Stimulated activated CD4-positive, alpha-beta T cell treated with anti-CD3 and anti-CD28 coated beads, Interleukin-1b, Interleukin-23, amount 100 ng/mL, for 4 hours (primary cell): ENCODE measurements at places on chromosomes 1 and 21.

DNA sequence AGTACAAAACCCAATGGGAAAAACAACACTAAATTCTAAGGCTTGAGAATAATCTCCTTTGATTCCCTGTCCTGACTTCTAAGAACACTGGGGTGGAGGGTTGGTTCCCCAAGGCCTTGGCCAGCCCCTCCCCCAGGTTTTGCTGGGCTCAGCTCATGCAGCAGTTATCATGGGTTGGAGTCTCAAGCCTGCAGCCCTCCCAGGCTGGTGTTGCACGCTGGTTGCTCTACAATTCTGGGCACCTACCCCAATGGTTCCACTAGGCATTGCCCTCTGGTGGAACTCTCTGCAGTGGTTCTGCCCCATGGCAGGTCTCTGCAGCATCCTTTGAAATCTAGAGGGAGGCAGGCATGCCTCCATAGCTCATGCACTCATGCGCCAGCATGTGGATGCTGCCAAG, 184.4 kb upstream of the PALMD start:
- DNase-seq = no peak

DNA sequence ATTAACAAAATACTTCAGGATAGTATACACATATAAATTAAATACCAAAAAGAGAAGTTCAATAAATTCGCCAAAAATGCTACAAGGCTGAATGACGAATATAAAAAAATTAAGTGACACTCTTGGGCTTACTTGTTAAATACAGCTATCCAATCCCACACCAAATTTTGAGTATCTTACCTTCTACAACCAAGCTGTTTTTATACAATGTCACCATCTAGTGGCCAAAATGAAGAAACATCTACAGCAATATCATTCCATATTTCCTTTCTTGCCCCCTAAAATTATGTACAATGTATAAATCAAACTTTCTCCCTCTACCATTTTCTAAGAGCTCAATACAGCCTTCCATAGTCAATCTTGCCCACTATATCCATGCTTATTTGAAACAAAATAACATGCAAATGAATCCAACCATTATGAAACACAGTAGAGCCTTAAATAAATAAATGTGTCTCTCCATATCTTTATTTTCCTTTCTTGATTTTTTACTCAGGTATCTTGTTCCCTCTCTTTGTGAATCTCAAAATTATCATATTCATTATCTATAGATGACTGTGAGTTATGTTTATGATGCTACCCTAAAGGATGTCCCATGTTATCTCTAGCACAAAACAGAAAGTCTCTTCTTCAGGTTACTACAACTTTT, 86.3 kb downstream of the ACBD6 start:
- DNase-seq = no peak

DNA sequence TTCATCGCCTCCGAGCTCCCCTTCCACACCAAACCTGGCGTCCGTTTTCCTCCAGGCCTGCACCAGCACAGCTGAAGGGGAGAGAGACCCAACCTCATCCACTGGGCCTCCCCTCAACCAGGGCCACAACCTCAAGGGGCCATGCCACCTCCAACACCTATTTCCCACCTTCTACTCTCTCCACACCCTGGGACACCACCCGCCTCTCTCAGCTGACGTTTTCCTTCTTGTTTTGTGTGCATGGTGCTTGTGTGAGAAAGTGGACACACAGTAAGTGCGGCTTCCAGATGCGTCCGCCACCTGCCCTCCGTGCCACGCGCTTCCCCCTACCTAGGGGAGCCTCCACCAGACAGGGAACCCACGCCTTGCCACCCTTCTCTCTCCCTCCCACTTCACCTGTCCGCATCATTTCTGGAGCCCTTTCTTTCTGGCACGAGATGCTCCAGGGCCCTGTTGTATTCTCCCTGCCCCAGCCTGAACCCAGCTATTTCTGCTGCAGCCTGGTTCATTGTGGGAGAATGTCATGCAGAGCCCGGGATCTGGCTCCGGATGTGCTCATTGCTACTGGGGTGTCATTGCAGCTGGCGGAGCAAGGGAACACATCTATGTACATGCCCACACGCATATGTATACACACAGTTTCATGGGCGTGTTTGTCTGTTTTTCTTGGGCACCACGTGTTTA, 1.3 kb upstream of the GNB1 start:
- DNase-seq = no peak

- DNase-seq = no peak
Measured at GRCh38 chr1:206516728-206516990, 9.3 kb downstream of the RASSF5 start.

DNA sequence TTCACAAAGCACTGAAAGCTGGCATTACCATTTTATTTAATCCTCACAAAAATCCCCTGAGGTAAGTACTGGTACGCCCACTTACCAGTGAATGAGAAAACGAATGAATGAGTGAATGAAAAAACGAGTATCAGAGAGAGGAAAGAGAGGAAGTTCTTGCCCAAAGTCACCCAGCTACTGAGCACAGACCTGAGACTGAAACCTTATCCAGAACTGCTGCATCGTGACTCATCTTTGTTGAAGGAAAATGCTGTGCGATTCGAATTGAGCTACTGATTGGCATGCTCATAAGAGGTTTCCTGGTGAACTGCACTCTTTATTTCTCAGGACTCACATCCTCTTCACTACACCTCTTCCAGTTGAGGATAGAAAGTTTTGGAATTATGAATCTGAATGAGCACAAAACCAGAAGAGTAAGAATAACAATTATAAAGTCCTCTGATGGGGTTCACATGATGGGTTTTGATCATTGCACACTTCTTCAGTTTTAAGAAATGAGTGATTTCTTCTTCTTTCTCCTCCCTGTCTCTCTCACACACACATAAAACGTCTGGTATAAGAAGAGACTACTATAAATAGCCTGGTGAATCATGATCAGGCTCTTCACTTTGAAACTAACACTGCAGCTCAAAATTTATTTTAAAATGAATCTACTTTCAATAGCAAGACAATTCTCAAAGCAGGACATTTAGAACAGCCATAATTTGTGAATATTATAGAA, 32.1 kb downstream of the IL12RB2 start:
- DNase-seq = no peak

DNA sequence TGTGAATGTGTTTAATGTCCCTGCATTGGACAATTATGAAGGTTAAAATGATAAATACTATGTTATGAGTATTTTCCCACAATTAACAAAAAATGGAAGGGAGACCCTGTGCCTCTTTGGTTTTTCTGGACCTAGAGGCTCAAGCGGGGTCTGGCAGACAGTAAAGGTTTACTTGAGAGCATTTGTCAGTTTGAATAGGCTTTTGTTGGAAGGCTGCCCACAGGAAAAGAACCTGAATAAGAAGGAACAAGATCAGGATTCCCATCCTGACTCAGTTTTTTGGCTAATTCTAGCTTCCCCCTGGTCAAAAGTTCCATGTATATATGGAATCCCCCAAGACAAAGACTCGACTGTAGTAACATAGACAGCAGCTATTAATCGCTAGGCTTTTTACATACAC, 150.9 kb upstream of the JUN start:
- DNase-seq = no peak

DNA sequence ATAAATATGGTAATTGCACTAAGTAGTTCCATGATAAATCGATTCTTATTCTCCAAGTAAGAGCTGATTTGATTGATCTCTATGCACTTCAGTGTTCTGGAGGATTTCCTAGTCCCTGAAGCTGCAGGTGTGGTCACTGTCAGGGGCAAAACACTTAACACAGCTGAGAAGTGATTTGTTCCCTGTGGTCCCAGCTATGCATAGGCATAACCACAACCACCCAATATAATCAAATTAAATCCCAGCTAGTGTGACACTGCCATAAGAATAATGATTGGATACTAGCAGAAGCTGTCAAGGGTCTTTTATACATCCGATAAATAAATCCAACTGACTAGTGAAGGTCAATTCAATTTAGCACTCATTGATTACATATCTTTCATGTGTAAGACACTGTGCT, 60.1 kb downstream of the PTGER3 start:
- DNase-seq = no peak

DNA sequence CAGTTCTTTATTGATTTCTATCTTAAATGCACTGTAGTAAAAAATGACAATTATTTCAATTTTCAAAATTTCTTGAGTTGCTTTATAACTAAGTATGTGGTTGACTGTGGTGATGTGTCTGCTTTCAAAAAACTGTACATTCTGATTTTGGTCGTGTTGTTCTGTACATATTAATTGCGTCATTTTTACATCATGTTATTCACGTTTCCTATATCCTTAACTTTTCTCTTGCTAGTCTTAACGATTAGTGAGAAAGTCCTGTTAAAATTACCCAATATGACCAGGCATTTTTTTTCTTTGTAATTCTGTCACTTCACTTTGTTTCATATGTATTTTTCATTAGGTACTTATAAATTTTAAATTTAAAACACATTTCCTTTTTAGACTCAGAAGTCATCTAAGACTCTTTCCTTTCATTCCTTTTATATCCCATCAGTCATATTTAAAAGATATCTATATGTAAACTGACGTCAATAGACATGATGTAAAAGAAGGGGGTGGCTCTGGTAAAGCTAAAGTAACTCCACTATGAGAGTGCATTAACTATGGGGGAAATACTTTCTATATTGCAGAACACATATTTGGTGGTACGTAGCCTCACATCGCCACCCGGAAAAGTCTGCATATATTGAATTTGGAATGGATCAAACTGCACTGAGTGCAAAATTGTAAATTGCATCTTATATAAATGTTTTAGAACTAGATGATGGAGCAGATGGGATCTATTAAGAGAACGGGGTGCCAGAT, 1.1 kb upstream of the COA6 start:
- DNase-seq = no peak

DNA sequence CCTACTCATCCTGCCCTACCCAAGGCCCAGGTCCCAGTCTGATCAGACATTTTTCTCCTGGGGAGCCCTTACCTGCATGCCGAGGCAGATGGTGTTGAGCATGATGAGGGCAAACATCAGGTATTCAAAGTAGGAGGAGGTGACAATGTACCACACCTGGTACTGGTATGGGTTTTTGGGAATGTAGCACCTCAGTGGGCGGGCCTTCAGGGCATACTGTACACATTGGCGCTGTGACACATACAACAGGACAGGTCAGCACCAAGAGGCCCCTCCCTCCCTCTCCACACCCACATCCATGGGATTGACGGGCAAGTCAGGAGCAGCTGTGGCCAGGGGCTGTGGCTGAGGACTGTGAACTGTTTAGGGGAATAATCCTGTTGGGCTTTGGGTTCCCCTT, 37.1 kb upstream of the KIF21B start:
- DNase-seq = no peak

DNA sequence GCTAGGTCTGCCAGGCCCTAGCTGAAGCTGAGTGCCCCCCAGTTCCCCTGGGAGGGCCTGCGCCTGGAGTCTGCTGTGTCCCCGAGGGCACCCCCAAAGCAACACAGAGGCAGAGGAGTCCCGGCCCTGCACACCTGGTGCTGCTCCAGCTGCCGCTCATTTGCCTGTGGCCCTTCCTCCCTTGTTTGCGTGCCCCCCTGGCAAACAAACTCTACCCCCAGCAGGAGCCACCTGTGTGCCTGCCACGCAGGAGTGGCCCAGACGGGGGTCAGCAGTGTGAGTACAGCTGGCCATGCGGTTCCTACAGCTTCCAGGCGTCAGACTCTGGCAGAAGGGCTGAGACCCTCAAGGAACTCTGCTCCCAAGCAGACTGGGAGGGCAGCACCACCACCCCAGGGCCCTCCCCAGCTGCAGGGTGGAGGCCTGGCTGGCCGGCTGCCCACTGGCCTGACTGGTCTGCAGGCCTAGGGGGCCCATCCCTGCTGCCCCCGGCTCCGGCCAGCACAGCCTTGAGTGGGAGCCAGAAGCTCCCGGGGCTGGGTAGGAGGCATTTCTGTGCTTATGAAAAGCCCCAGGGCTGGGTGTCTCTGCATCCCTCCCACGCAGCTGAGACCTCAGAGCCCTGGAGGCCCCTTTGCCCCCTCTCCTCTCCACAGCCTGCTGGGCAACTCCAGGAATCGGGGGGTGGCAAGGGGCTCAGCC, 563 bp upstream of the TAS1R3 start:
- DNase-seq = no peak

GRCh38 chr1:209650454-209650853, 1.8 kb downstream of the LAMB3 start:
- DNase-seq = no peak

DNA sequence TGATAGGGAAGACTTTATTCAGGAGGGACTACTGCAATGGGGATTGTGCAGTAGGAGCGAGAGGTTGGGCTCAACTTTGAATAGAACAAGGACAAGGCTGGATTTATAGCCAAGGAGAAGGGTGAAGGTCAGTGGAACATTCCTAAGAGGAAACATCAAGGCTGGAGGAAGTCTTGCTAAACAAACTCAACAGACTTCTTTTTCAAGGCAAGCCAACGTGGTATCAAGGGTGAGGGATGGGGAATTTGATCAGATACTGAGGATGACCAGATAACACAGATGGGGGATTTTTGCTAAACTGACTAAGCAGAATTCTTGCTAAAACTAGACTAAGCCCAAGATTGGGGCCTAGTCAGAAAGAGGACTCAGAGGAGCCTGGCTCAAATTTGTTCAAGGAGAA, 107.3 kb downstream of the DUSP10 start:
- no peak for DNase-seq

- DNase-seq = no peak
Measured at GRCh38 chr1:52672946-52673345, 25.2 kb downstream of the COA7 start.

DNA sequence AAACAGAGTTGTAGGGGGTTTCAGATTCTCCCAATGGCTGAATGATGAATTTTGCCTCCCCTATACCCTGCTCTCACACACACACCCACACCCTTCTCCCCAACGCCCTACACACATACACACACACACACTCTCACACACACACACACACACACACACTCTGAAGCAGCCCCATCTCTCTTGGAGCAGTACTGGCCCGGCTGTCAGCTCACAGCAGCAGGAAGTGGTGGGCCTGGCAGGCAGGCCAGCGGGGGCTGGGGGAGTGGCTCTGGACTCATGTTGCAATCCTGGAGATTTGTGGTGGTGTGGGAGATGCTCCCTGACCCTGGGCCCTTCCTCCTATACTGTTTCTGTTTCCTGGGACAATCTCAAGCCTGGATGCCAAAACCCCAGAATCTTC, 2.2 kb downstream of the IKBKE start:
- no peak for DNase-seq

- peak; percentile 59 for DNase-seq
Measured at GRCh38 chr1:225962440-225962975, 21.5 kb upstream of the LEFTY2 start.

GRCh38 chr1:87334351-87335174, 5.9 kb downstream of the LMO4 start:
- no peak for DNase-seq

GRCh38 chr1:177044390-177044789, 120.1 kb downstream of the ASTN1 start:
- no peak for DNase-seq

- no peak for DNase-seq
Measured at GRCh38 chr1:60066001-60066400, 7.6 kb downstream of the C1orf87 start.

- DNase-seq = no peak
Measured at GRCh38 chr21:32713726-32714125, 14.1 kb downstream of the SYNJ1 start.

- no peak for DNase-seq
Measured at GRCh38 chr1:179129702-179130473, 48.0 kb downstream of the TOR3A start.
